ENCODE measurements at places on chromosomes 11 and 22. TPM values are rescaled to one million over a fixed set of nuclear protein-coding genes. Genes with fewer than 3 reads are reported as not detected.

The APOL1 gene
- 3.6 TPM for total RNA-seq

The FJX1 gene
- total RNA-seq, result 39.5 TPM

The ST13 gene
- 195 TPM for total RNA-seq

The RAB39A gene
- 0.19 TPM for total RNA-seq

Measured in vein endothelial cell (primary cell).